ENCODE measurements at places on chromosomes 5 and 9. TPM values are rescaled to one million over a fixed set of nuclear protein-coding genes. Genes with fewer than 3 reads are reported as not detected.

The CCL27 gene
- total RNA-seq, result not detected

DNA sequence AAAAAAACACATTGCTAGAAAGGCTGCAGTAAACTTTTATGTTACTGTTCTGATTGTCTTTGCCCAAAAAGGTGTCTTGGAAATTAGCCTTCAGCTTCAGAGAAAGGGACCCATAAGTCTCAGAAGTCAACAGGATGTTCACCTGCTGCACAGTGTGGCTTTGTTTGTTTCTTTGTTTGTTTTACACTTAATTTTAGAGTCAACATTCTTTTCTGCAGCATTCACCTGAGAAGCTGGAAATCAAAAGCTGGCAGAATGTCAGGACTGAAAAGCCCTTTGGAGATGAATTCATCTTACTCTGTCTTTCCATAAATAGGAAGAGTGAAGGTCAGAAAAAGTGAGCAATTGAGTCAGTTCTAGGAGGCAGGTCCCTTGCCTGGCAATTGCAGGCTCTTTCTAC is 170.0 kb downstream of the PAPPA start:
- H3K27me3 ChIP-seq, result no peaks in the 10 kb centered on the region
- DNase-seq, result no peak
- no peaks in the 10 kb centered on the region for H3K4me1 ChIP-seq
- no peaks in the 10 kb centered on the region for H3K36me3 ChIP-seq
- H3K4me3 ChIP-seq, result no peak overlapping the region

DNA sequence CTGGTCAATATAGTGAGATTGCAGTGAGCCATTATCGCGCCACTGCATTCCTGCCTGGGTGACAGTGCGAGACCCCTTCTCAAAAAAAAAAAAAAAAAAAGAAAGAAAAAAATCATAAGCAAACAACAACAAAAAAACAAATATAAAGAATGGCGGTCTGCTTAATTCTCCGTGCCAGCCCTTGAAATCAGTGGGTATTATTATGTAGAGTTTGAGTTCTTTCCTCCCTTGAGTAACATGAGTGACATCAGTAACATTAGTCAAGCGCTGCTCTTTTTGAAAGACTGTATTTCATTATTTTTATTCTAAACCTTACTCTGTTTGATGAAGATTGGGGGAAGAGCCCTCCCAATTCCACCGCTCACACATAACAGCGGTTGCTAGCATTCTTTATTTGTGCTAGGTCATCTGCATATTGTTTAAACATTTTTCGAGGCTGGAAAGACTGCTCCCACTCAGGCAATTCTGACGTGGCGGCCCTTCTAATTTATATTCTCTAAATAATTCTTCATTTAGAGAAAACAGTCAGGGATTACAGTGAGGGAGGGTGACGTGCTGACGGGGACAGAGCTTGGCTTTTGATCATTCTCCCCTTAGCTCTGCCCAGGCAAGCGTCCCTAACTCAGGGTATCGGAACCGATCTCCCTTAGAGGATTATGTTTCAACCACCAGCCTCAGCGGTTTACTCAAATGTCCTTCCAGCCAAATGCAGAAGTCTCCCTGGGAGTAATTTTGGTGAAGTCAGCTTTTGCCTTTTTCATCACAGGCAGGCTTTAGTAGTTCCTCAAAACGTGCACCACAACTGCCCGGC is 860 bp upstream of the MARCHF6 start:
- no peaks in the 10 kb centered on the region for H3K27me3 ChIP-seq
- peak overlapping the region; percentile 83 for H3K27ac ChIP-seq
- H3K4me3 ChIP-seq, result peak overlapping the region; percentile 85
- no peak for DNase-seq

DNA sequence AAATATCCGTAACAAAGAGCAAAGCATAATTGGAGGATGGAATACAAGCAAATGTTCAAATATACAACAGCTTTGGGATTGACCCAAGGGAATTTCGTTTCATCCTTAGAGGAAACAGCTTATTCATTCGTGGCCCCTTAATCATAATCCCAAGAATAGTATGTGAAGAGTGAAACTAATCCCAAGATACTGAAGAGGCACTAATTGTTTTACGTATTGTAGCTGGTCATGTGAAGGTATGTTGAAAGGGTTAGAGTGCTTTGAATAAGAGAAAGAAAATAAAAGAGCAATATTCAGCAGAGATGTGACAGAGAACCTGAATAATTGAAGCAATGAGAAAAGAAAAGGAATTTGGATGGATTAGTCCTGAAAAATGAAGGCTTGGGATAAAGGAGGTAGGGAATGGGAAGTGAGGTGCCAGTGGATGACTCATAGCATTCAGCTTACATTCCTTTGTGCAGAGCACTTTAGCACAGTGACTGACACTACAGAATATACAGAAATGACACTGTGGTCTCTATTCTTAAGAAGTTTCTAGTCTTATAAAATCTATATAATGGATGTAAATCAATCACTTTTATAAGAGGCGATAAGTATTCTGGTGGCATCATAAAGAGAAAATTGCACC is 221.9 kb downstream of the TLR4 start:
- H3K27ac ChIP-seq, result no peak overlapping the region
- H3K36me3 ChIP-seq, result no peaks in the 10 kb centered on the region
- no peak for DNase-seq
- no peaks in the 10 kb centered on the region for H3K27me3 ChIP-seq
- H3K4me3 ChIP-seq, result no peak overlapping the region

- no peak overlapping the region for H3K4me3 ChIP-seq
- no peaks in the 10 kb centered on the region for H3K27me3 ChIP-seq
- no peak overlapping the region for H3K27ac ChIP-seq
- H3K36me3 ChIP-seq, result no peaks in the 10 kb centered on the region
- H3K4me1 ChIP-seq, result no peaks in the 10 kb centered on the region
These were observed 180.6 kb downstream of the PDE4D start for GRCh38 chr5:59712836-59713497.

GRCh38 chr9:116706310-116707290 is 19.5 kb downstream of the TRIM32 start:
- no peak overlapping the region for H3K4me3 ChIP-seq
- H3K36me3 ChIP-seq, result no peaks in the 10 kb centered on the region
- no peaks in the 10 kb centered on the region for H3K27me3 ChIP-seq
- no peak overlapping the region for H3K27ac ChIP-seq

DNA sequence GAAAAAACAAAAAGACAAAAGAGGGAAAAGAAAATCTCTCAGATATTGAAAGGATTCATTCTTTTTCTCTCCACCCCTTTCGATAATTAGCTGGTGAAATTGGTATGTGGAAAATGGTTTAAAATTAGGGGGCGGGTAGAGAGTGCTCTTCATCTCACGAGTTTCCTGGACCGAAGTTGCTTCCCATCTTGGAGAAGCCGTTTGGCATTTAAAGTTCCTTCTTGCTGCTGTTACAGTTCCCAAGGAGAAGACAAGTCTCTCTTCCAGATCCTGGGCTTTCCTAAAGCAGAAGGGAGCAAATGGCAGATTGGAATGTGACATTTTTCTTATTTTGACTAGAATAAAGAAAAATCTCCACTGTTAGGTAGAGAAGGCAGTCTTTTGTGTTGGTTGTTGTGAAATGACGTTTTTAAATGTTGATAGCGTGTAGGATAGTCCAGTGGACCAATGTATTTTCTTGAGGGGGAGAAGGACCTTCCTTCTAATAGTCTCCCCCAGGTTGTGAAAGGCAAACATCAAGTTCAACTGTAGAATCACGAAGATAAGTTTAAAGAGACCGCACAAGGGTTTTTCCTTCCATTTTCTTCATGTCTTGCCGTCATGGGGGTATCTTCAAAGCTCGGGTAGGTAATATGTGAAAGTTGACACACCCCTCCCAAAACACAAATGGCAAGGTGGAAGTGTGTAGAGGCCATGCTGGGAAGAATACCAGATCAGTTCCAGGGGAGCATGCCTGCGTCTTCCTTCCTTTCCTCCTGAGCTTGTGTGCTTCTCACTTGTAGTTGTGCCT is 77.5 kb downstream of the EHMT1 start:
- no peaks in the 10 kb centered on the region for H3K36me3 ChIP-seq
- H3K27ac ChIP-seq, result no peak overlapping the region
- DNase-seq, result no peak
- H3K27me3 ChIP-seq, result no peaks in the 10 kb centered on the region
- H3K4me3 ChIP-seq, result no peak overlapping the region

DNA sequence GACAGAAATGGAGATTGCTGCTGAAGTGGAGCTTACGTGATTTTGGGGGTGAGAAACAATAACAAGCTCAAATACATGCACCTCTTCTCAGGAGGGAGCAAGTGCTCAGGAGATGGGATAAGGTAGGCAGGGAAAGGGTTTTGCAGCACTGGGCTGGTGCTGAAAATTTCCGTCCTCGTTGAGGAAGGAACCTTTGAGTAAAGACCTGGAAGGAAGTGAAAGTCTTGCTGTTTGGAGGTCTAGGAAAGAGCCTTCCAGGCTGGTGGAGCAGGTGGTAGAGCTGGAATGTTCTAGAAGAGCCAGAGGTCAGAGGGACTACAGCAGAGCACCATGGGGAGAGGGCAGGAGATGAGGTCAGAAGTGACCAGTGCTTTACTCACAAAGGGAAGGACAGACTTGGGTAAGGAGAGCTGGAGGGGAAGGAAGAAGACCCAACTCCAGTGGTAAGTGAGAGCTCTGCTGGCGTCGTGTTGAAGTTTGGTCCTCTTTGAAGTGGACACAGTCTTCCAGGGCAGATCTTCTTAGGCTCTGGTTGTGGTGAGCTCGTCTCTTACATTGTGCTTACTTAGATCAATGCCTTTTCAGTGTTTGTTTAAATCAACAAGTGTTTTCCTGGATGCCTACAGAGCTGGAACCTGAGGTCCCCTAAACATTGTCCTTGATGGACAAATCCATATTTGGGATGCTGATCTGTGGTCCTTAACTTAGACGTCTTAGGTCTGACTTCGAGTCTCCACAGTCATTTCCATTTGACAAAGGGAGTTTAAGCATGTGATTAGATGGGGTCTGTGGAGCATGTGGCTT is 21.0 kb downstream of the ANKRD33B start:
- H3K4me3 ChIP-seq, result no peak overlapping the region
- H3K27me3 ChIP-seq, result no peaks in the 10 kb centered on the region
- no peak for DNase-seq
- H3K4me1 ChIP-seq, result peaks cover 8% of the 10 kb centered on the region
- no peaks in the 10 kb centered on the region for H3K36me3 ChIP-seq
- H3K27ac ChIP-seq, result no peak overlapping the region

DNA sequence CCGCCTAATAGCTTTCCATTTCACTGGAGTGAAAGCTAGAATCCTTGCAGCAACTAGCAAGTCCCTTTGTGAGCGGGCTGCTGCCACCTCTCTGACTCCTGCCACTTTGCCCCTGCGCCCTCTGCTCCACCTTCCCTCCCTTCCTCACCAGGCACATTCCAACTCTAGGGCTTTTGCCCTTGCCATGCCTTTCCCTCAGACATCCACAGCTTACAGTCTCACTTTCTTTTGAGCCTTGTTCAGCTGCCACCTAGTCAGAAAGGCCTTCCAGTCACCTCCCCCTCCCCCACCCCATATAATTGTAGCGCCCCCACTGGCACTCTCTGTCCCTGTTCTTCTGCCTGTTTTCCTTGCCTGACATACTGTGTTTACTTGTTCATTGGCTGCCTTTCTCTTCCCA is 31.0 kb downstream of the CYSTM1 start:
- H3K27me3 ChIP-seq, result no peaks in the 10 kb centered on the region
- H3K36me3 ChIP-seq, result no peaks in the 10 kb centered on the region
- no peak overlapping the region for H3K27ac ChIP-seq
- no peak for DNase-seq
- no peak overlapping the region for H3K4me3 ChIP-seq
- H3K4me1 ChIP-seq, result no peaks in the 10 kb centered on the region

DNA sequence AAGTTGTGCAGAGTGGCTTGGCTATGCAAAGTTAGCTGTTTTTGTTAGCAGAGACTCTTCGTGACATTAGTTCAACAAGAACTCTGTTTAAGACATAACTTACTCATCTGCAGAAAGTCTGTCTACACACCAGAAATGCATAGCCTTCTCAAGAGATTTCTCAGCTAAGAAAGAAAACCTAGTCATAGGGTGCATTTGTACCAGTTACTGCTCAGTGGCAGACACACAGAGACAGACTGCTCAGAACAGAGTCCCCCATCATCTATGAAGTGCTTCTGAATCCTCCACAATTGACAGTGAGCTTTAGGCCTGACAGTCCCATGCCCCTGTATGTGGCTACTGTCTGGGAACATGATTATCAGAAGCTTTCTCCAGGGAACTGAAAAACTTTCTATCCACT is 56.1 kb upstream of the IFNK start:
- no peak for DNase-seq
- H3K27me3 ChIP-seq, result no peaks in the 10 kb centered on the region
- H3K4me3 ChIP-seq, result no peak overlapping the region
- H3K36me3 ChIP-seq, result no peaks in the 10 kb centered on the region
- H3K27ac ChIP-seq, result no peak overlapping the region

- H3K27me3 ChIP-seq, result peaks cover 40% of the 10 kb centered on the region
- peak; percentile 28 for DNase-seq
- no peaks in the 10 kb centered on the region for H3K36me3 ChIP-seq
- H3K4me1 ChIP-seq, result peaks cover 34% of the 10 kb centered on the region
These were observed 3.3 kb upstream of the CDC20B start for GRCh38 chr5:55176176-55176818.

DNA sequence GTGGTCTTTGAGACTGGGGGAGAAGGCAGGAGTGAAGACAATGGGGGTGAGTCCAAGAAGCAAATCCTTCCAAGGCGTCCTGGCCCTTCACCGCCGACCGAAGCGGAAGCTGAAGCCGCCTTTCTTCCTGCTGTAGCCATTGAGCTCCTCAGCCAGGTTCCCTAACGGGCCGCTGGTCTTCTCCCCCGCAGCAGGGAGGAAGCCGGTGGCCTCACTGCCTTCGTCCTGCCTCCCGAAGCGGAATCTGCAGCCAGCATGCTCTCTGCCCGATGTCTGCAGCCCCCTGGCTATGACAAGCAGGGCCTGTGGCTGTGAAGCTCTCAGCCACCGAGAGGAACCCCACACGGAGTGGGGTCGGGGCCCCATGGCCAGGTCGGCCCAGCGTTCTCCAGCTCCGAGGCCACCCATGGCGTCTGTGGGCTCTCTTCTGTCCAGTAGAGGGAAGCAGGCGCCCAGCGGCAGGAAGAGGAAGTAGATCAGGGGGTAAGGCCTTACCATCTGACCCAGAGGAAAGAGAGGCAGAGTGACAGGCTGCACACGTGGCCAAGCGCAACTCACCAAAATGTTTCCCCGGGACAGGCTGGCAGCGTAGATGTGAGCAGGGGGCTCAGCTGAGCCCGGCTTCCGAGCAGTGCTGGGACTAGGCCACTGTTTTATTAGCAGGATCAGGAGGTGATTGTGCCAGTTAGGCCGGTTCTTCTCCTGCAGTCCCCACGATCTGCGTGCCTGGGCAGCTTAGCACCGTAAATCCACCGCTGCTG is 3.1 kb downstream of the QRFP start:
- H3K27me3 ChIP-seq, result no peaks in the 10 kb centered on the region
- no peak overlapping the region for H3K4me3 ChIP-seq
- H3K36me3 ChIP-seq, result no peaks in the 10 kb centered on the region
- no peak for DNase-seq
- no peaks in the 10 kb centered on the region for H3K4me1 ChIP-seq
- no peak overlapping the region for H3K27ac ChIP-seq

GRCh38 chr9:131306397-131307004 is 17.0 kb downstream of the PLPP7 start:
- no peak overlapping the region for H3K27ac ChIP-seq
- DNase-seq, result no peak
- H3K4me3 ChIP-seq, result no peak overlapping the region
- peaks cover 12% of the 10 kb centered on the region for H3K4me1 ChIP-seq
- H3K36me3 ChIP-seq, result no peaks in the 10 kb centered on the region
